ENCODE measurements at places on chromosomes 1 and 21. TPM values are rescaled to one million over a fixed set of nuclear protein-coding genes. Genes with fewer than 3 reads are reported as not detected.

DNA sequence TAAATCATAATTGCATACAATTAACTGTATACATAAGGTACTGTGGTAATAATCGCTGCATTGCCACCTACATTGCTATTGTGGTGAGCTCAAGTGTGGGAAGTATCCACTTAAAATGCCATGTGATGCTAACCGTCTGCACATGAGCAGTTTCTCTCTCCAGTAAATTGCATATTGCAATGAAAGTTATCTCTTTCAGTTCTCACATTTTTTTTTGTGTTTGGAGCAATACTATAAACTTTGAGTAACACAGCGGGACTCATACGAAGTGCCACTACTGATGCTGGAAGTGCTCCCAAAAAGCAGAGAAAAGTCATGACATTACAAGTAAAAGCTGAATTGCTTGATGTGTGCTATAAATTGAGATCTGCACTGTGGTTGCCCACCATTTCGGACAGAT lies 38.5 kb downstream of the DISC1 start:
- no peak for DNase-seq

- no peak for DNase-seq
Observed at GRCh38 chr1:44929531-44929930, 56.9 kb downstream of the EIF2B3 start.

GRCh38 chr1:40507973-40508372 lies 594 bp upstream of the EXO5 start:
- no peak for DNase-seq

GRCh38 chr21:14318578-14318977 lies 64.4 kb downstream of the HSPA13 start:
- DNase-seq, result no peak

- DNase-seq, result no peak
Observed at GRCh38 chr1:112618114-112618720, 724 bp downstream of the ST7L start.

GRCh38 chr1:45134461-45134873 lies 71.9 kb downstream of the ZSWIM5 start:
- DNase-seq, result no peak

DNA sequence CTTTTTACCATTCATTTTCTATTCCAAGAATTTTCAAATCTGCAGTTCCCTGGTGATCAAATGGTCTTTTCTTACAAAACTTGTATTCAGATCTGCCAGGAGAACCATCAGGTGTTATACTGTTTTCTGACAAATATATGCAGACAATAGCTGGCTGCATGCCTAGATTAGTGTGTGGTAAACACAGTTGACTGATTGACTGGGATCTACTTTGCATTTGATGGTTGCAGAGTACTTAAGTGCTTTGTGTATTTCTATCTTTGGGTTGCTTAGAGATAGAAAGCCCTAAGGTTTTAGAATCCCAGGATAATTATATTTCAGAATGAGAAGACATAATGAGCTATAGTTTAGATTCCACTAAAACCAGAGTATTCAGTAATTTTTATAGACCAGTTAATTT lies 102.0 kb upstream of the CHODL start:
- DNase-seq, result no peak

DNA sequence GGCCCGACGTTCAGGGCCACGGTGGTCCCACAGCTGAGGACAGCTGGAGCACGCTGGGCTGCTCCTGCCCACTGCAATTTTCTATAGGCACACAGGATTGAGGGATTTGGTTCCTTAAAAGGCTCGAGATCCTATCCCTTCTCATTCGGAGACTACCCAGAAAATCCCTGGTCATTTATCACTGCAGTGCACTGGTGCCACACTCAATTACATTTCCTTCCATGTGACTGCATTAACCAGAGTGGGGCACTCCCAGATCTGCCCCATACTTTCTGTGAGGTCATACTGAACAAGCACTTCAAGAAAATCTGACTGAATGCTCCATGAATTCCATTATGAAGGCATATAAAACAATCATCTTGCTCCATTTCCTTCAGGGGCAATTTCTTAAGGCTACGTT lies 49.8 kb upstream of the KCNE1 start:
- no peak for DNase-seq

- DNase-seq, result no peak
Observed at GRCh38 chr1:91651243-91651642, 150.6 kb downstream of the CDC7 start.

DNA sequence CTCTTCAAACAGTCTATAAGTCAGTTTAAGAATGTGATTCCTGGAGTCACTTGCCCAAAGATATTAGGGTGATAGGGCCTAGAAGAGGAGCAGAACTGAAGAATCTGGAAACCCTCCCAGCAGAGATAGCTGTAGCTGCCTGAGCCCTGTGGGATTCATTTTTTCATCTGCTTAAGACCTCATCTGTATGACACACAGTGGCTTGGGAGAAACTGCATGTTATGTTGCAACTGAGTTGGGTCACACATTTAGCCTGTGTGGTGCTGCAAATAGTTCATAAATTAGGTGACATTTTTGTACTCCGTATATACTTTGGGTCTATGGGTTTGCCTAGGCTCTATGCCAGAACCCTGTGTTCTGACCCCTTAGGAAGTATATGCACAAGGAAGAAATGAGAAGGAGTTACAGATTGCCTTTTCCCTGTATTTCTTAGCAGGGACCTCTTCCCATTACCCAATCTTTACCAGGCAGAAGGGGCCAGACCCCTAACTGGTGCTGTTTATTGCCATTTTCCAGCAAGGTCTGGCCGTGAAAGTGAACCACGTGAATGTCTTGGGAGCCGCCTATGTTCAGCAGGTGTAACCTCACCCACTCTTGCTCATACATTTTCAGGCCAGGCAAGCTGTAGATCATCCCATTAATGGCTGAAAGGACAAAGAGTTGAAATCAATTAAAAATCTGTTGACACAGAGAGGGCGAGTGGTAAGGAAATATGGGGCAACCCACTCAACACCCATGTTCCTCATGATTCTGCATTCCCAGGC lies 41.9 kb upstream of the SLC19A2 start:
- no peak for DNase-seq

GRCh38 chr21:31589820-31590219 lies 69.7 kb upstream of the SOD1 start:
- no peak for DNase-seq

GRCh38 chr1:228511546-228512445 lies 24.6 kb downstream of the RNF187 start:
- no peak for DNase-seq

DNA sequence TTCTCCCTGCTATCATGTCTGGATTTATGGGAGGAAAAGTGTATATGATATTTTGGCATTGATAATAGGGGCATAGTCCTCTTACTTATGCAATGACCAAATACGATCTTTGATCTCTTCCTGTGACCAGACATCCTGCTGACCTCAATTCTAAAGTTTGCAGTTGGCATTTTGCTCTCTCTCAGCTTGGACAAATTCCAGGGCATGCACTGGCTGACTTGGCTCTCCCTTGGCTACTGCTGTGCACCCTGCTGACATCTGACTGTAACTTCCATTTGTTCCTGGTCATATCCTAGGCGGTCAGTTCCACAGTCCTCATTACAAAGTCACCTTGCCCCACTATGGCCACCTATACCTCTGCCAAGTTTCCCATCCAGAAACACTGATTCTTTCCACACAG lies 380.7 kb upstream of the NR5A2 start:
- DNase-seq, result no peak

DNA sequence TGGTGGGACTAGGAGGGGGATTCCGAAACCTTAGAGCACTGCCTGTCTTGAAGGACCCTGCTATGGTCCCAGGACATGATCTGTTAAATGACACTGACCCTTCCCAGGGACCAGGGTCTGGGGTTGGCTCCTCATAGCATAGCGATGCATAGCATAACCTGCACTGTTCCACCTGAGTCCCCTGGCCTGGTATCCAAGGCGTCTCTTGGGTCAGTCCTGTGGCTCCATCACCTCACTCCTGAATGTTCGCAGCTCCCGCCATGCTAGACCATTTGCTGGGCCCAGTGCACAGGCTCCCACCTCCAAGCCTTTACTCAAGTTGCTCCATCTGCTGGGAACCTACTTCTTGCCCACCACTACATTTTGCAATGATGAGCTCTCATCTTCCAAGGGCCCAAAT lies 39.0 kb upstream of the MAGOH start:
- DNase-seq, result no peak

The MYBPH gene
- not detected for total RNA-seq

The SPATA45 gene
- not detected for total RNA-seq

The PLA2G2F gene
- not detected for total RNA-seq

The ADAM30 gene
- total RNA-seq, result not detected

The PADI2 gene
- 0.50 TPM for total RNA-seq

The TTLL10 gene
- not detected for total RNA-seq
